ENCODE measurements at places on chromosomes 4 and X.

GRCh38 chr4:80311130-80311529 is 24.4 kb upstream of the CFAP299 start:
- DNase-seq, result no peak

DNA sequence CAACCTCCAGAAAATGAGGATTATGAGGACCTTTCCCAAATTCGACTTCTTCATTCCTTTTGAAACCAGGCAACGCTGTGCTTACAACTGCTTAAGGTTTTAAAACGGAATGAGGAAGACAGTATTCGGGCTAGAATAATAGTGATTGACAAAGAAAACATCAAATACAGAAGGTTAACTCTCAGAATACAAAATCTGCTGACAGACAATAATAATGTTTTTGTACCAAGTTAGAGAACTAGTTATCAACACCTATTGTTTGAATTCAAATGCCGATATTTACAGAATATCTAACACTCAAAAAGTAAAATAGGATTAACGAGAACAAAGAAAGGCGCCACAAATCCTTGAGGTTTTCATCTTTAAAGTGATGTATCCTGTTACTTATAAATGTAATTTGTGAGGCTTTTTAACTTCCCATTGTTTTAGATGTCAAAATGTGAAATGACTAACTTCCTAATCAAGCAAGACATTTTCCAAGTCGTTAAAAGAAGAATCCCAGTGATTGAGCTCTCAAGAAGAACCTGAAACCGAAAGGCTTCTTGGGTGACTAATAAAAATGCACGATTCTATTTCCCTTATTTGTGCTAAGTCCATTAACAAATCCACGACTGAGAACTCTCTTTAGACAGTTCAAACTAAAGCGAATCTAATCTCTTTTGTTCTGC is 118.3 kb downstream of the SORBS2 start:
- DNase-seq, result no peak

- no peak for DNase-seq
Measured at GRCh38 chrX:69120476-69120875, 44.8 kb downstream of the PJA1 start.

DNA sequence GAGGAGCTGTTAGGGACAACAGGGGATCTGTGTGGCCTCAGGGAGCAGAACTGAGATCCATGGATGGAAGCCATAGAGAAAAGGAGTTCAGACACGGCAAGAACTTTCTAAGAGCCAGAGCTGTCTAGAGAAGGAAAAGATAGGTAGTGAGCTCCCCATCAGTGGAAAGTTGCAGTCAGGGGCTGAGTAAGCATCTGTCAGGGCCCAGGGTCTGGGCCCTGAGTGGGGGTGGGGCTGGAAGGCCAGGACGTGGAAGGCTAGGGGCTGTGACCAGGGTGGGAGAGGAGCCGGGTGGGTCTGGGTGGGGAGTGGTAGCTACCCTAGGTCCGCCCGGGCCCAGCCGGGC is 324 bp upstream of the MSN start:
- DNase-seq, result no peak

- DNase-seq, result no peak
Measured at GRCh38 chrX:8906299-8906938, 105.2 kb upstream of the FAM9A start.

- DNase-seq, result no peak
Measured at GRCh38 chr4:109278594-109279031, 23.8 kb downstream of the COL25A1 start.

- no peak for DNase-seq
Measured at GRCh38 chrX:103360092-103360491, 3.8 kb downstream of the TCEAL9 start.

DNA sequence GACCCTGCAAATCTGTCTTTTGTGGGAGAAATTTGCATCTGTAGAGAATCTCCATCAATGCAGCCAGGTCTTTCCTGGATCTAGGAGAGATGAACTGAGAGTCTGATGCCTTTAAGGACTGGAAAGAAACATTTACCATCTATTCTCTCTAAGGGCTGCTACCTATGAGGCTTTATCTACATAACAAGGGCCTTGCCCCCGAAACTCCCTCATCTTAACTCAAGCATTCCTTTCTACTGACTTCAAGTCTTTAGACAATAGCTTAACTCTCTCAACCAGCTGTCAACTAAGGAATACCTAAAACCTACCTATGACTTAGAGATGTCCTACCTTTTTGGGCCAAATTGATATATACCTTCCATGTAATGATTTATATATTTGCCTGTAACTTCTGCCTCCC is 32.1 kb downstream of the MAGEB17 start:
- no peak for DNase-seq

DNA sequence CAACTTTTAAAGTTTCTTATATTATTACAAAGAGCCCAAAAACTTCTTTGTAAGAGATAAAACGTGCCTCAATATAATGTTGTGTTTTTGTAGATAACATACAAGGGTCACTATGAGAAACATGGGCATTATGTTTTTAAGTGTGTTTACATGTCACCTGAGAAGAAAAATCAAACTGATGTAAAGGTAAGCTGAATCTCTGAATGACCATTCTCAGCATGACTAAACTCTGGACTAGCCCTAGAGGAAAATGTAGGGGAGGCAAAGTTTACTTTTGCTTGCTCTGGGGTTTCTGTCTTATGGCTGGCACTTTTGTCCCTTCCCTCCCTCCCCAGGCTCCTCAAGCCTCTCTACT is 6.8 kb downstream of the MEPE start:
- no peak for DNase-seq

GRCh38 chrX:31500921-31501320 is 429.1 kb upstream of the FTHL17 start:
- no peak for DNase-seq

DNA sequence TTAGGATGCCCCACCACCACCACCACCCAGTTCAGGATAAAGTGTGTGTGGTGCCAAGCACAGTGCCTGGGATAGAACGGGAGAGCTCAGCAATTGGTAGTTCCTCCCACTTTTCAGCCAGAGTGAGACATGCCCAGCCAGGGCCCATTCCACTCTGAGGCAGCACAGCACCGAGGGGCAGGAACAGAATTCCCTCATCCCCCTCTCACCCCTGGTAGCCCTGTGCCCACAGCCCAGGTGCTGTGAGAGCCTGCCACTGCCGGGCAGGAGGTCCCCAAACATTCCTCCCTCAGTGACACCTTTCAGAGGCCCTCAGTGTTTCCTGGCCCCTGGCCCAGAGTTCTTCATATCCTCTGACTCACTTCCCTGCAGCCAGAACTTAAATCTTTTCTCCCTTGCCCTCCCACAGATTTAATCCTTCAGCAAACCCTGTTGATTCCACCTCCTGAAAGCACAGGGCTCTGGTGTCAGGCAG is 8.1 kb downstream of the RIPPLY1 start:
- DNase-seq, result no peak

- no peak for DNase-seq
Measured at GRCh38 chrX:27380163-27380845, 82.8 kb downstream of the PPP4R3C start.

DNA sequence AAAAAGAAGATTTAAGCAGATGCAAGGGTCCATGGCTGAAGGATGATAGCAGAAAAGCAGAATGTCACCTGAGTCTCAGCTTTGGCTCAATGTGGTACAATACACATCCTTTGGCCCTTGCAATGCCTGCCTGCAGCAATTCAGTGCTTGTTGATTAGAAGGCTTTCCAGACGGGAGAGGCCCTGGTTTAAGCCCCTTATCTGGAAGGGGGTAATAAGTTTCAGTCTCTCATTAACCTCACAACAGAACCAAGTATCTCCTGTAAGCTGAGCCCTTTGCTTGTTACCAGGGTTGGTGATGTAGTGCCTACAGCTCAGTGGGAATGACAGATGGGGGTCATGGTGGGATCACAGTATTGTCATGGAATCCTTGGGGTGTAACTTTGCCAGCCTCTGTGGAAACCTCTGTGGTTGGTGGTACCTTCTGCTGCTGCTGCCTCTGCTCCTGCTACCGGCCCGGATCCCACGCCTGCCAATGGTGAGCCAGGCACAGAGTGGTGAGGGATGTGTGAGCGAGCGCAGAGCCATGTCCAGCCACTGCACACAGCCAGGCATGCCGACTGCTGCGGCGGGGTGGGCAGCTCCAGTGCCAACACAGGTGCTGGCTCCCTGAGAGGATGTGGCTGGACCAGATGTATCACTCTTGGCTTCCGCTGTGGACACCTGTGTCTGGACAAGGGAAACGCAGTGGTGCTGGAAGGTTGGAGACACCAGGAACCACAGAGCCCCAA is 81.2 kb downstream of the ADRA2C start:
- no peak for DNase-seq
